ENCODE measurements at places on chromosomes 1 and 21. TPM values are rescaled to one million over a fixed set of nuclear protein-coding genes. Genes with fewer than 3 reads are reported as not detected.
A peak's percentile ranks its signal among the peaks of the same experiment; 100 is the strongest.

RGS16 gene
- total RNA-seq = 1.9 TPM

DNA sequence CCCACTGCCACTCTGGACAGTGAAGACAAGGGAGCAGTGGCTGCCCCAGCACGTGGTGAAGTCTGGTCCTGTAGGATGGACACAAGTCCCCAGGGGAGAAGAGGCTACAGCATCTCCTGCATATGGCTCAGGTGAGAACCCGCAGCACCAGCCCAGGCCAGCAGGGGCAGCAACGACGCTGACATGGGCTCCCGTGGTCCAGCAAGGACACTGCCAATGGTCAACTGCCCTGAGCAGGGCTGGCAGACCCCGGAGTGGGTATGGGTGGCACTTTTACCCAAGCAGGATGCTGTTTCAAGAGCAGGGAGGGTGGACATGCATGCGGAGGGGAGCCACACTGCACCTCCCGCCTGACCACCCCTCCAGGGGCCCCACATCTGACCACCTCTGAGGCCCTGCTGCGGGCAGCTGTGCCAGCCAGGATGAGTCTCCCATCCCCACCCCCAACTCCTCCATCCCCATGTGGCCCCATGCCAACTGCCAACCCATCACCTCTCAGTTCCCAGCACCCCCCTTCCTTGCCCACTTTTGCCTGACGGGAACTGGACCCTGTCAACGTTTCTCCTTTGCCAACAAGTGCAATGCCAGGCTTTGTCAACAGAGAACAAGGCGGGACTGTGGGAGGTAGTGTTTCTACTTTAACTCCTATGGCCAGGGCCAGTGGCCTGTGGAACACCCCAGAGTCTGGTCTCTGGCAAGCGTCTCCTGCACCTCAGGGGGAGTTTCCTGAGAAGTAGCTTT, 8.6 kb downstream of the MORN1 start:
- DNase-seq = no peak

RYR2 gene
- 572 TPM for total RNA-seq

GRCh38 chr1:26923711-26924110, 2.2 kb downstream of the NUDC start:
- no peak for DNase-seq

CFH gene
- total RNA-seq = 58.0 TPM

TSPAN1 gene
- 3.0 TPM for total RNA-seq

LRRC3 gene
- total RNA-seq = 2.9 TPM

UQCRHL gene
- total RNA-seq = 4.9 TPM

DNA sequence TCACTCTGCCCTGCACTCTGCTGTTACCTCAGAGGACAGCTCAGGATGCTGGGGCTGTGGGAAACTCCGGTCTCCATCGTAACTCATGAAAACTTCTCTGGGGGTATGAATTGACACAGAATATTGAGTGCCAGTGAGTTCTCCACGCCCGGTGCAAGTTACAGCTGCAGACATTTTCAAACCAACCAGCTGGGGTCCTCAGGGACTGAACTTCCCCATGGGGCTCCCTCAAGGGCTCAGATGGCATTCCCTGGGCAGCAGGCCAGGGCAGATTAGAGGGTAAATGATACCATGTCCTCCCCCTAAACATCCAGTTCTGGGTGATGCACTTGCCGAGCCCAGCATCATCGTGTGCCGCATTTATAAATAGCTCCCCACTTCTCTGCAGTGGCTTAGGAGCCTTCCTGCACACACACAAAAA, 27.8 kb upstream of the CCSAP start:
- DNase-seq = peak; percentile 86

DNA sequence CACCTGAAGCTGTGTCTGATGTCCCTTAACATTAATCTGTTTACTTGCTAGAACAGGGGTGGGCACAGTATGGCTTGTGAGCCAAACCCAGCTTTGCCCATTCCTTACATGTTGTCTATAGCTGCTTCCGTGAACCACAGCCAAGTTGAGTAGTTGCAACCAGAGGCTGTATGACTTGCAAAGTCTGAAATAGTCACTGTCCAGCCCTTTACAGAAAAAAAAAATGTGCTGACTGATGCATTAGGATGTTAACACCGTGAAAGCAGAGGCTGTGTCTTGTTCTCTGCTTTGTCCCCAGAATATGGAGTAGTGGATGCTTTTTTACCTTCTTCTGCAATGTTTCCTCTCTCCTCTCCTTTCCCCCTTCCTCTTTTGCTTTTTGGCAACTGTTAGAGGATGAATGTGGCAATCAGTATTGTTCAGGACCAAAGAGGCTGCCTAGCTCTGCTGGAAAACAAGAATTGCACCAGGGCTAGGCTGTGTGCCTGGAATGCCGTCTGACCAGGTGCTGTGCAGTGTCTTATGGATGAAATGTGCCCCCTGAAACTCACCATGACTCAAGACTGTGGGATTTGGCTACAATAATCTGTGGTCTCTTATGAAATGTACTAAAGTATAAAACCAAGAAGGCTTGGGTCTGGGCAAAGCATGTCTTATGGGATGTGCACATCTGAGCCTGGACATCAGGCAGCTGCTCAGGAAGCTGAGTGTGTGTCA, 79.6 kb upstream of the GCLM start:
- no peak for DNase-seq

DNA sequence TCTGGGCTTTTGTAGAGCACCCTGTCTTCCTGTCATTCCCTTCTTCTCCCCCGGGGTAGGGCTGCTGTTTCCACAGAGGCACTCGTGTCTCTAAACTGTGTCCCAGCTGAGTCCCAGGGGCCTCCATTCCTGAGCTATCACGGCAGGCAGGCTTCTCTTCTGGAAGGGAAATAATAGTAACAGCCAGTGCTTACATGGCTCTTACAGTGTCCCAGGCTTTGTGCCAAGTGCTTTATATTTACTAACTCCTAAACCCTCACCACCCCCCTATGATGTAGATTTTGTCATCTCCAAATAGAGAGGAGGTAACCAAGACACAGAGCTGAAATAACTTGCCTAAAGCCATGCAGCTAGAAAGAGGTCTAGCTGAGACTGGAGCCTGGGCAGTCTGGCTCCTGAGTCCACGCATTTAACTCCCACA, 1.4 kb upstream of the CELF3 start:
- no peak for DNase-seq

DNA sequence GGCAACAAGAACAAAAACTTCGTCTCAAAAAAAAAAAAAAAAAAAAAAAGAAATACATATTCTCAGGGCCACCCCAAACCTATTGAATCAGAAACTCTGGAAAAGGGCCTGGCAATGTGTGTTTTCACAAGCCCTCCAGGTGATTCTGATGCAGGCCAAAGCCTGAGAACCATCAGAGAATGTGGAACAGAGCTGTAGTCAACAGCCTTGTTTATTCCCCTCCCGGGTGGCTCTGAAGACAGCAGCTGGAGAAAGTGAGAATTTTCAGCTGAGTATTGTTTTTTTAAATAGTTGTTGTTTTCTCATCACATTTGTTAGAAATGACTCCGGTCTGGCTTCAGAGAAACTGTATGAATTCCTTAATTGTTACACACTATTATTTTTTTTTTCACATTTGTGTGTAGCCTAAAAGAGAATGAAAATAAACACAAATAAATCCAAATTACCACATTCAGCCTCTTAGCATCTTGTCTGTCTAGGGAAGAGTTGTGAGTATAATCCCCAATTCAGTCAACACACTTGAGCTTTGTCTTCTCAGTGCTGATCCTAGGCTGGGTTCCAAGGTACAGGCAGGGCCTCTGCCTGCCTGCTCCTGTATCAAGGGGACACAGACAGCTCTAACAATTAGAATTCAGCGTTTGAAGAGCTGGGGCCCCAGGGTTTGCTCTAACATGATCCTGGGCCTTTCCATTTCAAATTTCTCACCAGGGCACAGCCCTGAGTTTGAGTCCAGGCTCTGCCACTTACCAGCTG, 6.6 kb upstream of the AZIN2 start:
- peak; percentile 44 for DNase-seq

DNA sequence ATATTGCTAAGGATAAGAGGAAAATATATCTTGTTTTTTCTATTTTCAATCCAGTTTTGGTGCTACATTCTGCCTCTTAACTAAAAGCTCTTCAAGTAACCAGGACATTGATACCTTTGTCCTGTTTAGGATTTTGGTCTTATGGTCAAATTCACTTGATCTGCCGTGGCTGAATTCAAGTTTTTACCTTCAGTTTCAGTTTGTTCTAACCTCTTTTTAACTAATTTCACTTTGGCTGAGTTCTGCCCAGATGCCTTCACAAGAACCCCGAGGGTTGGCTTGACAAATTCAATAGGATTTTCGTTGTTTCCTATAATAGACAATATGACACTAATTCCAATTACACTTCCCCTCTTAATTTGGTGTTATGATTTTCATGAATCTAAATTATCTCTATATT, 84.5 kb upstream of the C1orf21 start:
- no peak for DNase-seq

DNA sequence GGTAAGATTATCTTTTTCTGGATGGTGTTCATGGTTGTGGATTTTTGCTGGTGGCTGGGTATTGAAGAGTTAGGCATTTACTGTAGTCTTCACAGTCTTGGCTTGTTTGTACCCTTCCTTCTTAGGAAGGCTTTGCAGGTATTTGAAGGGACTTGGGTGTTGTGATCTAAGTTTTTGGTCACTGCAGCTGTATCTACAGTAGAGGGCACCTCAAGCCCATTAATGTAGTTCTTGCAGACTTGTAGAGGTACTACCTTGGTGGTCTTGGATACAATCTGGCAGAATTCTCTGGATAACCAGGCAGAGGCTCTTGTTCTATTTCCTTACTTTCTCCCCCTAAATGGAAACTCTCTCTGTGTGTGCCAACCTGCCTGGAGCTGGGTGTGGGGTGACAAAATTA, 155.8 kb upstream of the BRINP3 start:
- no peak for DNase-seq

DNA sequence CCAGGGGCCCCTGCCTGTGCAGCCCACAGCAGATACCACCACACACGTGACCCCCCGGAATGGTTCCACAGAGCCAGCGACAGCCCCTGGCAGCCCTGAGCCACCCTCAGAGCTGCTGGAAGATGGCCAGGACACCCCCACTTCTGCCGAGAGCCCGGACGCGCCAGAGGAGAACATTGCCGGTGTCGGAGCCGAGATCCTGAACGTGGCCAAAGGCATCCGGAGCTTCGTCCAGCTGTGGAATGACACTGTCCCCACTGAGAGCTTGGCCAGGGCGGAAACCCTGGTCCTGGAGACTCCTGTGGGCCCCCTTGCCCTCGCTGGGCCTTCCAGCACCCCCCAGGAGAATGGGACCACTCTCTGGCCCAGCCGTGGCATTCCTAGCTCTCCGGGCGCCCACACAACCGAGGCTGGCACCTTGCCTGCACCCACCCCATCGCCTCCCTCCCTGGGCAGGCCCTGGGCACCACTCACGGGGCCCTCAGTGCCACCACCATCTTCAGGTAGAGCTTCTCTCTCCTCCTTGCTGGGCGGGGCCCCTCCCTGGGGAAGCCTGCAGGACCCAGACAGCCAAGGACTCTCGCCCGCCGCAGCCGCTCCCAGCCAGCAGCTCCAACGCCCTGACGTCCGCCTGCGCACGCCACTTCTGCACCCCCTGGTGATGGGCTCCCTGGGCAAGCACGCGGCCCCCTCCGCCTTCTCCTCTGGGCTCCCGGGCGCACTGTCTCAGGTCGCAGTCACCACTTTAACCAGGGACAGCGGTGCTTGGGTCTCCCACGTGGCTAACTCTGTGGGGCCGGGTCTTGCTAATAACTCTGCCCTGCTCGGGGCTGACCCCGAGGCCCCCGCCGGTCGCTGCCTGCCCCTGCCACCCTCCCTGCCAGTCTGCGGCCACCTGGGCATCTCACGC, 51.0 kb downstream of the COL18A1 start:
- DNase-seq = no peak

SH2D2A gene
- 1.4 TPM for total RNA-seq

GRCh38 chr1:54376430-54377039, 29.7 kb downstream of the SSBP3 start:
- DNase-seq = no peak

- DNase-seq = no peak
Measured at GRCh38 chr1:39969531-39970270, 14.8 kb downstream of the MFSD2A start.

DNA sequence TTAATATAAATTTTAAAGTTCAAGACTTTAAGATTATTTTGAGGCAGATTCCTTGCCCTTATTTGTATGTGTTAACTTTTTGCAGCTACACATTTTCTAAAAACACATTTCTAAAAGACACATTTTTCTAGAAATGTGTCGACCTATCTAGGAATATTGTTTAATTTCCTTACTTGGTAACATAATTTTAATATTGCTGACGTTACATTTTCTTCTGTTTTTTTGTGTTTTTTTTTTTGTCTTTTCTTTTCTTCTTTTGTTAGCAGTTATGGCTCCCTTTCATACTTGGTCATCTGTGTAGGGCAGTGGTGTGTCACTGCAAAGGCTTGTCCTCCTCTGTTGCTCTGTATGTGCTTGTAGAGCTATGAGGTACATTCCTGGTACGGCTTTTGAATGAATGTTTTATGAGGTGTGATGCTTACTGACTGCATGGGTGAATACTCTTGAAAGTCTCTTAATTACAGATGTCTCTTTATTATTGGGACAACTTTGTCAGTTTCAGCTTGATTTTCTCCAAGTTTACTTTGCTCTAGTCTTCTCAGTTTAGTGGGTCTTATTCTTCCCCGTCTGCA, 30.1 kb downstream of the LRRC8D start:
- DNase-seq = no peak

DNA sequence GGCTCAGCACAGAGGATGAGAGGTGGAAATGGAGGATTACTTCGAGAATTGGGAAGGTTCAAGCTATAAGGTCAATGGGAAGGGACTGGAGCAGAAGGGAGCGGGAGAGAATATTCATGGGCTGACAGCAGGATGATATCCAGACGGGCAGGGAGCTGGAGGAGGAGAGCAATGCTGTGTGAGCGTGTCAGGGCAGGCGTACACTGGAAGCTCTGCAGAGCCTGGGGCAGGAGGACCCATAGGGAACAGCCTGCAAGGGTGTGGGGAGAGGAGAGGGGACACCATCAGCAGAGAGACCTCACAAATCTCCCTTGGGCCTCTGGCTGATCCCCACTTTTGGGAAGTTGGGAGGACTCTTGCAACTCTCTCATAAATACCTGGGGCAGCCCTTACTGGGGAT, 13.7 kb downstream of the CSF1 start:
- peak; percentile 26 for DNase-seq

DNA sequence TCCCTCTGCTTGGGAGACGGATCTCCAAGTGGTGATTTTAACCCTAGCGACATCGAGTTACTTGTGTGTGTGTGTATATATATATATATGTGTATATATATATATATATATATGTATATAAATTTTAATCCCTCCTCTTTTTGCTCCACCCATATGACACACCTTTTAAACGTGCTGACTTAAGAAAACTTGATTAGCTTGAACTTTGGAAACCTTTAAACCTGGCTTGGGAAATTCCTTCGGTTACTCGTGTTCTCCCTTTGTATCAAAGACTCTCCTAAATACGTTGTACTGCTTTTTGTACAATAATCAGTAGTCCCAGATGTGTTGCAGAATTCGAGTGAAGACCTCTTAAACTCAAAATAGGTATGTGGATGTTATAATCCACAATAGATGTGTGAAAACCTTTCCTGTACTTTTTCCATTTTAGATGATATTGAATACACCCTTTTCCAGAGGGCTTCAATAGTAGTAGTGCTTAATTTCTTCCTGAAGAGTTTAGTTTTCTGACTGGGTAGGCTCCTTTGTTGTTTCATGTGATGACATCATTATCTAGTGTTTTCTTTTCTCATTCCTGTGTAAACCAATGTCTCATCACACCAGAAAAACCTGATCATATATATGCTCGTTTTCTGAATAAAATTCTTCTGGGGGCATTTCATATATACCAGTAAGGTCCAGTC, 1.4 kb downstream of the RNF11 start:
- no peak for DNase-seq

Data from cardiac septum (tissue), 1 donor.